ENCODE measurements at places on chromosomes 1 and 21. TPM values are rescaled to one million over a fixed set of nuclear protein-coding genes. Genes with fewer than 3 reads are reported as not detected.

Gene KIF17
- total RNA-seq, result 3.5 TPM

Gene DVL1
- total RNA-seq, result 65.0 TPM

Gene LRP8
- 8.8 TPM for total RNA-seq

Gene GBP6
- not detected for total RNA-seq

Gene LRRC38
- total RNA-seq, result 0.48 TPM

Gene SLAMF9
- total RNA-seq, result 7.2 TPM

Gene PLA2G5
- total RNA-seq, result 3.9 TPM

Gene YY1AP1
- 129 TPM for total RNA-seq

Gene ADAMTSL4
- total RNA-seq, result 46.6 TPM

Gene GJA9
- not detected for total RNA-seq

Gene LCE6A
- not detected for total RNA-seq

Gene HES5
- not detected for total RNA-seq

Gene RBM11
- total RNA-seq, result not detected

Gene RUNX1
- total RNA-seq, result 21.1 TPM

Gene ITSN1
- 160 TPM for total RNA-seq

Gene KANK4
- total RNA-seq, result 2.7 TPM

Gene RRP1
- total RNA-seq, result 25.6 TPM

Gene CAMK1G
- total RNA-seq, result not detected

Gene C8B
- not detected for total RNA-seq

Gene GUCA2A
- not detected for total RNA-seq

Gene KCNA2
- total RNA-seq, result 1.9 TPM

Gene FAM163A
- total RNA-seq, result 0.56 TPM

Gene KISS1
- not detected for total RNA-seq

Gene PTPRU
- 16.6 TPM for total RNA-seq

Gene SNRPE
- total RNA-seq, result 26.3 TPM

Gene RNF223
- total RNA-seq, result not detected

Gene PTGFR
- 1.9 TPM for total RNA-seq

Gene RAVER2
- 10.1 TPM for total RNA-seq

Gene AMY1B
- not detected for total RNA-seq

Gene FMO4
- total RNA-seq, result 7.9 TPM

Gene KIF2C
- 1.4 TPM for total RNA-seq

Gene KRTCAP2
- 108 TPM for total RNA-seq

Gene SPRR1A
- total RNA-seq, result not detected
